KBM-7 (cell line): ENCODE measurements at places on chromosomes 11 and 22.

DNA sequence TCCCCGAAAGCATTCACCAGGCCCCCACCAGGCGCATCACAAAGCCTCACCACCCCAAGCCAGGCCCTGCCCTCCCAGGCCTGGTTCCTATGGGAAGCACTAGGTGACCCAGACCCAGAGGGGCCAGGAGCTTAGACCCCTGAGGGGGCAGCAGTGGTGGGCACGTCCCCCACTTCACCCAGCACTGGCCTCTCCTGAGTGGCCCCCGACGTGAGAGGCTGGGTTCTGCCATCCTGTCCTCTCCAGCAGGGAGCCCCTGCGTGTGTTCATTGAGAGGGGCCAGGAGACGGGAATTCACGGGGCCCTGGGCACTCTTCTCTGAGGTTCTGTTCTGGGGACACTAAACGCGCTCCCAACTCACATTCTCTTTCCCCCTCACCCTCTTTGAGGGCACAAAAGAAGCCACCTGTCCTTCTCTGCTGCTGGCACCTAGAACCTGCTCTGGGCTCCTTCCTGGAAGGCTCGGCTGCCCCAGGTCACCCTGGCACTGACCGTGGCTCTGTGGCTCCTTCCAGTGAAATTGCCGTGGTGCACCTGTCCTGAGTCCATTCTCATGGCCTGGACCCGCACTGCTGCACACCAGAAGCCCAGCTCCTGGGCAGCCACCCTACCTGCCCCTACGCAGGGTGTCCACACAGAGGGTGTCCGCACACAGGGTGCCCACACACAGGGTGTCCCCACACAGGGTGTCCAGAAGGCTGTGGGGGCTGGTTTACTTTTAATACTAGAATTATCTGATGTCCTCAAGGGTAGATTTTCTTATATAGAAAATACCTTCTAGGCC, 12.2 kb downstream of the PTDSS2 start:
- no peak for DNase-seq

DNA sequence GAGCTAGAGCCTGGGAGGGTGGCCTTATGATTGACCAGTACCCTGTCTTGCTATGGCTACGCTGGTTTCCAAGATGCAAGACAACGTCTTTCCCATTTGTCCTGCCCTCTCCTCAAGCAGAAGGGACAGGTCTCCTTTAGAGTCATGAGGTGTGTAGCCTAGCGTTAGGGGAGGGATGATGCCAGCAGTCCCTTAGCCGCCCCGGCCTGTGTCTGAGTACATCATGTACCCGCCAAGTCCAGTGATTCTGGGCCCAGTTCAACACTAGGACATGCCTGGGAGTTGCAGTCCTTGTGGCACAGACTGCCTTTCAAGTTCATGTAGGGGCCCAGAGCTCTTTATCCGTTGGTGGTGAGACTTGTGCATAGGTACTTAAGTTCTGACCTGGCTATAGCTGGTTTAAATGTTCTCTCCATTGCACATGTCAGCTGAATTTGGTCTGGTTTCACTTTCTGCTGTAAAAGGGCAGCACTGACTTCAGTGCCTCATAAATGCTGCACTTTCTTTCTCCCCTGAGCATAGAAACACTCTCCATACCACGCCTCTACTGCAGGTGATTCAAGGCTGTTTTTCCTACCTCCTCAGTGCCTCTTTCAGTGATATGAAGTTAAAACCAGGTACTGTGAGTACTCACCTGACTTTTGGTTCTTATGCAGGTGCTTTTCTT, 151.1 kb downstream of the METTL15 start:
- no peak for DNase-seq

DNA sequence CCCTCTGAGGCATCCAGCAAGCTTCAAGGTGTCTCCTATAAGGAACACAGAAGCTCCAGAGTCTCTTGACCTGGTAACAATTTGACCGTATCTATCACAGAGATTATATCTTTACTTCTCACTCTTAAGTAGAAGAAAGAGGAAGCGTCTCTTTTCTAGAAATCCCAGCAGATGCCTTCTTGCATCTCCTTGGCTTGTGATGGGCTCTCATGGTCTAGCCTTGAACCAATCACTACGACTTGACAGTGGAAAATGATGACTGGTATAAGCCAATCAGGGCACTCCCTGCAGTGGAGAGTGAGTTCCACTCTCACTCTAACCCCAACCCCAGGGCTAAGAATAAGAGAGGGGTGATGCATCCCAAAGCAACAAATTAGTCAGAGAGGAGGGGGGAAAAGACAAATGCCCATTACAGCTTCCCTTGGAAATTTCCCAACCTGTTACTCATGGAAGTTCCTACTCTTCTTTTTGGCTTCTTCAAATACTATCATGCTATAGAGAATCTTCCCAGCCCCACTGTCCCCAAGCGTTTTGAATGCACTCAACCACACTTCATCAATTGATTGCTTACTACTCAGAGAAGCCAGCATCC, 293.5 kb downstream of the MN1 start:
- no peak for DNase-seq

- DNase-seq = peak; percentile 48
Measured at GRCh38 chr22:31496735-31497146, 405 bp downstream of the SFI1 start.

DNA sequence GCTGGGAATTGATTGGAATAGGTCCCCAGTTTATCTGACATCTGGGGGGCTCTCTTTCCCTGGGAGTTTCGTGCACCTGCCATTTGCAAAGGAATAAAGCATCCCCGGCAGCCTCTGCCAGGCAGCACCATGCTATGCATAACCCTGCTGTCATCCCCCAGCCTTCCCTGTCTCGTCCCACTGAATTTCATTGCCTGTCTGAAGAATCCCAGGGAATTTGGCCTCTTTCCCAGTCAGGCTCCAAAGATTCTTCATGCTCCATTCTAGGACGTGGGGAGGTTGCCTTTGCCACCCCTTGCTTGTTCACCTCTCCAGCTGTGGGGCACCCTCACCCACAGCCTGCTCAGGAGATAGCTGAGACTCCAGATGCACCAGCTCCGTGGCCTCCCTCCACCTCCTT, 195.1 kb upstream of the TBCEL start:
- no peak for DNase-seq

DNA sequence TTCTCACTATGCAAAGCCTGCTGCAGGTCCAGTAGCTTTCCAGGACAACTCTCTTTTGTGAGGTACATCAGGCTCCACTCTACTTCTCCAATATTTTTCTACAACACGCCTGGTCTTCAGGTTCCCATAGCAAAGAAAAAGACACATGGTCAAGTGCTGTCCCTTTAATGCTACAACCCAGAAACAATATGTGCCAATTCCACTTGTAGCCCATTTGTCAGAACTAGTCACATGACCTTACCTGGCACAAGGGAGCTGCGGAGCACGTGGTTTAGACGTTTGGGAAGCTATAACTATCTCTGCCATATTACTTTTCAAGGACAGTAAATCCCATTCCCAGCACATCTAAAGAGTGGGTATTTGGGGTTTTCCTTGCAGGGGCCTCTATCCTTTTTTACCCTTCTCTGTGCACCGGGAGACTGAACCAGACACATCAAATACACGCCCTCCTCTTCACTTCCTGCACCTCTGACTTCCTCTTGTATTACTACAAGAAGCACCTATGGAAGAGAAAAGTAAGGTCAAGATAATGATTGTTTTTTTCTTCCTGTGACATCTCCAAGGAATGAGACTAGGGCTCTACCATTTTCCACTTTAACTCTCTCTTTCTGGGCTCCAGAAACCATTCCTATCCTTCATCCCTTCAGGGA, 237.6 kb downstream of the ETS1 start:
- no peak for DNase-seq

GRCh38 chr22:36332623-36333332, 55.0 kb downstream of the MYH9 start:
- DNase-seq = peak; percentile 91

DNA sequence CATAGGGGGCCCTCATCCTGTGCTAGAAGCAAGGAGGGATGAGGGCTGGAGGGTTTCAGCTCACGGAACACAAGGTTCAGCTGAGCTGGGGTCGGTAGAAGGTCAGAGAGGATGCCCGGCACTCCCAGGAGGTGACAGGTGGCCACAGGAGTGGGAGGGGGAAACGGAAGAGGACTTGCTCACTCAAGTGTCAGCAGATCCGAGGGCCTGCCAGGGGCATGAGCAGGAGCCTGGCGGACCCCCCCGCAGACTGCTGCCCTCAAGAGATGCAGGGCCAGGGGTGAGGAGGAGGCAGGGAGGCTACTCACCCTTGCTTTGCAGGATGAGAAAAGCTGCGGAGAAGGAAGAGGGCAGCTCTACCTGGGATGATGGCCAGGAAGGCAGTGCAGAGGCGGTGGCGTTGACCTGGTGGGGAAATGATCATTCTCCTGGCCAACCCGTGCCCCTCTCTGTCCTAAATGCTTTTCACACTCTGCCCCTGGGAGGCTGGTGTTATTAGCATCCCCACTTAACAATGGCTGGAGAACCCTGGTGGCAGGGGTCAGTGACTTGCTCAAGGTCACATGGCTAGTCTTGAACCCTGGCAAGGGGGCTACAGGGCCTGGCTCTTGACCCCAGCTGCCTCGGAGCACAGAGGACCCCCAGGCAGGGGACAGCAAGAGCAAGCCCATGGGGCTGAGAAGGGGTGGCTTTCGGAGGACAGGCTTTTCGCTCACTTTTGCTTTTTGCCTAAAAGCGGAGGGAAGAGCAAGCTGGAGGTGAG, 30.1 kb upstream of the CSNK1E start:
- no peak for DNase-seq

DNA sequence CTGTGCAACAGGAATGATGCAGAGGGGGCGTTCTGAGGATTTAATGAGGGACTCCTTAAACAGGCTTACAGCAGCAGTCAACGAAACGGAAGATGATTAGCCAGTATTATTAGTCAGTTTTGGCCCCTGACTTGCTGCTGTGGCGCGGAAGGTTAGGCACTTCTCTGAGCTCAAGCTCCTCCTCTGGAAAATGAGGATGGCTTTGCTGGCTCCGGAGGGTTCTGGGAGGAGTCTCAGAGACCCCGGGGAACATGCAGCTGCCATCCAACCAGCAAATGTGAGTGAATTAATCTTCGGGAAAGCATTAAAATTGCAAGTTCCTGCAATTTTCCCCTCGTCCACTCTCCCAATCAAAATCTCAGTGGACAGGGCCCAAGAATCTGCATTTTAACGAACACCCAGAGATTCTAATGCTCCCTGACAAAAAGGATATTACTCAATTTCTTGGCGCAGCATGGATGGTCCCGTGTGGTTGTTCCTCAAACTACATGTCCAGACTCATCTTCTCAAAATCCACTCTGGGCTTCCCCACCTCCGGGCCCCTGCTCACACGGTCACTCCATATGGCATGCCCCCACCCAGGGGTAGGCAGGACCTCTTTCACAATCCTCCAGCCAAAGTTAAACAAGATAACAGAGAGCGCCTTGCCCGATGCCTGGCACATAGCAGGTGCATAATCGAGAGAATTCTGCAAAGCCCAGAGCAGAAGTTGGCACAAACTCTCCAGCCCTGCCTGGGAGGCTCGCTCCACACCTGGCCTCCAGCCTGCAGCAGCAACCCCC, 6.4 kb downstream of the ELFN2 start:
- DNase-seq = peak; percentile 35

GRCh38 chr11:17979770-17980371, 33.0 kb downstream of the SERGEF start:
- DNase-seq = peak; percentile 64

DNA sequence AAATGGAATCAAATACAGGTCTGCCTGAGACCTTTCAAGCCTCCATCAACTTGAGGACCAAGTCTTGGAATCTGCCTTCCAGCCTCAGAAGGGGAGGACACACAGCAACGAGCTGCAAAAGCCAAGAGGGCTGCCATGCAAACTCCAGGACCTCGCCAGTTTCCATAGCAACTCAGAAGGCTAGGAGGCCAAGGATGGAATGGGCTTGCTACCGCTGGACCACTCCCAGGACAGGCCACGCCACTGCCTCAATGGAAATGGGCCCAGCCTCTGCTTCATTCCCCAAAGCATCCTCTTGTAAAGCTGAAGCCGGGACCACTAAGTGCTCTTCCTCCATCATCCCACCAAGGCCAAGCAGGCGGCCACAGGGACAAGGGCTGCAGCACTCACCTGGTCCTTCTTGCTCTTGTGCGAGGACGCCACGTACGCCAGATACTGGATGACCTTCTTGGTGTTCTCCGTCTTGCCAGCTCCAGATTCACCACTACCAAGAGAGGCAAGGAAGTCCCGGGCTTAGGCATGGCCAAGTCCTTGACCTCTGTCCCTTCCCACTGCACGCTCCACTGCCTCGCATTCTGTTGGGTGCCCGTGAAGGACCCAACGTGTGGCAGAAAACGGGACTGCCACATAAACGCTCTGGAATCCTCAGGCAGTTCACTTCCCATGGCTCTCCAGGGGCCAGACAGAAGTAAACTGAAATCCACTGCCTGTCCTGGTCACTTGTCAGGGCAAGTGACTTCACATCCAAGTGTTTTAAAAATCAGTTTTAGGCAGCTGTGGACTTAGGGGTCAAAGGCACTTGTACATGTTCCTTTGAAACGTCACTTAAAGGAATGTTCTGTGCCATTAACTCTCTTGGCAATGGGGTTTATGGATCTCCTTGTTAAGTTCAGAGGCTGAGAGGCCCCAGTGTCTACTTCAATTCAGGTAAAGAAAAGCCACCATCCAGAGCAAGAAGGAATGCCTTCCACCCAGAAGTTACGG, 61.3 kb downstream of the MYH9 start:
- DNase-seq = no peak

DNA sequence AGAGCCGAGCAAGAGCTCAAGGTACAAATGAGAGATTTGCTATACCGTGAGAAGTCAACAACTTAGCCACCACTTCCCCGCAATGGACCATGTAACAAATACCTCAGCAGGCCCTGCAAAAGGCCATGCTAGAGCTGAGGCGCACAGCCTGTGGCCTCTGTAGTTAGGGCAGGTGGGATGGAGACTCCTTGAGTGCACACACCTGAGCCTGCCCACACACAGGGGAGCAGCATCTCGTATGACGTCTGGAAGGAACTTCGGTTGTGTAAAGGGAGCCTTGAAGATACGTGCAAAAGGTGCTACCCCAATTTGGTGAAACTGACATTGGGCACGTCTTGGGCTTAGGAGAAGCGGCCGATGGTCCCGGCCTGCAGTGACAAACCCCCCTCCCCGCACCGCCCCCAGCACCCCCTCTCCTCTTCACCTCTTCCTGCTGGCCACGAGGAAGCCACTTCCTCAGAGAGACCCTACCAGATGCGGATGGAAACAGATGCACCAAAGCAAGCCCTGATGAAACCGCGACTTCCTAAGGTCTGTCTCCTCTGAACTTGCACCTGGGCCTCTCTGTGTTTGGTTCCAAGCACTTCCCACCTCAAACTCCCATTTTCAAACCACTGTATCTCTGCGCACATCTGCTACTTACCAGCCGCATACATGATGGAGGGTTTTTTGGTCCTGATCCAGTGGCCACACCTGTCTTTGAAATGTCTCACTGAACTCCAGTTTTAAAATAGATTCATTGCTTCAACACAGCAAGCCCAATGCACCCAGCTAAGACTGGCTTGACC, 10.6 kb downstream of the CDPF1 start:
- no peak for DNase-seq

GRCh38 chr11:29312812-29313211, 704.0 kb downstream of the KCNA4 start:
- no peak for DNase-seq

GRCh38 chr11:64125676-64126075, 40.2 kb downstream of the MACROD1 start:
- DNase-seq = no peak

GRCh38 chr22:42301742-42302102, 31.3 kb upstream of the TCF20 start:
- DNase-seq = no peak
